ENCODE measurements at places on chromosomes 1 and 21.

DNA sequence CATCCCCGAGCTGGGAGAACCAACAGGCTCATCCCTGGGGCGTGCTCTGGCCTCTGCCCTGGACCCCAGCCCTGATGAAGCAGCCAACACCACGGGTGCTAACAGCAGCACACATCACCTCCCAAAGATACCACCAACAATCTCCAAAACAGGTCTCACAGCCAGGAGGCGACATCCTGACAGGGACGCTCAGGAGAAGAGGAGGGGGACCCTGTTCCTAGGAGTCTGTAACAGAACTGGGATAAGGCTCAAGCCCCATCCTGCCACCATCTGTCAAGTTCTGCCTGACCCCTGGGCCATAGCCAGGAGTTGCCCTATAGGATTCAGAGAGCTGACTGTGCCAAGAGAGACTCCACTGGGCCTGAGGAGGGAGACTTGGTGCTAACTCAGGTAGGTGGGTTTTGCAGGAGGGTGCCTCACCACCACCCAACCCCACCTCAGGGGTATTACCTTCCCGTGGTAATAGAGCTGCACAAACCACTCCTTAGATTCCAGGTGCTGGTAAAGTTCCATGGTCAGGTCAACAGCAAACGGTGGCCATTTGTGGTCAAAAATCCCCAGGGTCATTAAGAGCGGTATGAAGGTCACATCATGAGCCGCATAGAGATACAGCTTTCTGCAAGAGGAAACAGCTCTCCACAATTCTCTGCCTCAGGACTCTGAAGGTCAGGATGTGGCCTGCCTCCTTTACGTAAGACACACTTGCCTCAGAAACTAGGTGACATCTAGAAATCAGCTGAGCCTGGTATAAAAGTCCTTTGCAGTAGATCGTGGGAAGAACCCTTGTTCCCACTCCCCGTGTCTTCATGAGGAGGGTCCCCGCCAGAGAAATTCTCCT, 22.3 kb downstream of the ACP6 start:
- DNase-seq = no peak

DNA sequence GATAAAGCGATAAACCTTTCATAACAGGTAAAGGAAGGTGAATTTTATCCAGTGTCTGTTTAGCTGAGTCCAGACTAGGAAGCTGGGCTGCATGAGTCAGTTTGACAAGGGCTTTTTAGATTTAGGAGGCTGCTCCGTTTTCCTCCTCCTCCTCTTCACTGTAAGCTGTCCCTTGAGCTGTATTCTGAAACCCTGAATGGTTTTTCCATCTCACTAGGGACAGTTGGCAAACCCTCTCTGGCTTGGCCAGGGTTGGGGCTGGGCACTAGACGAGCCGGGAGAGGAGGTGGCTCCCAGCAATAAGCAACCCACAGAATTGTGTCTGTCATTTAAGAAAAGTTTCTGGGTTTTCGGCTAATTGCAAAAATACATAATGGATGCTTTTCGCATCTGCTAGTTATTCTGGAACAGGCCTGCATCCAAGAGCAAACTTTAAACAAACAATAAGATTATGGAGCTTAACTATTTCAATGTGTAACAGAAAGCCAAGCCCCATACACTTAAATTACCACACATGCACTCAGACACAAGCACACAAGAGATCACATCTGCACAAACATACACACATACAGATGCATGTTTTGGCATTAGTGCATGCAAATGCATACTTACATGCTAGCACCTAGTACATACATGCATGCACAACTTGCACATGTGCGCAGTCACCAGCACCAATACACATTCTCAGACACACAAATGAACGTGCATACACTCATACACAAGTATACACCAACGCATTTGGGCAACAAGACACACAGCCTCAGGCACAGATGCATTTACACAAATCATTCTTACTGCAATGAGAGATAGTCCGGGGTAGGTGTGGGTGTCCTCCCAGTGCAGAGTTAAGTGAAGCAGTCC, 27.8 kb upstream of the FOXE3 start:
- DNase-seq = no peak

GRCh38 chr1:36847761-36848160, 186.6 kb downstream of the GRIK3 start:
- DNase-seq = no peak

GRCh38 chr1:12302798-12303447, 73.1 kb downstream of the VPS13D start:
- DNase-seq = peak; percentile 3

GRCh38 chr1:203396595-203397194, 45.8 kb upstream of the FMOD start:
- DNase-seq = no peak
